ENCODE measurements at places on chromosomes 2 and 18. TPM values are rescaled to one million over a fixed set of nuclear protein-coding genes. Genes with fewer than 3 reads are reported as not detected.

Gene MBOAT2
- 5.8 TPM for total RNA-seq

DNA sequence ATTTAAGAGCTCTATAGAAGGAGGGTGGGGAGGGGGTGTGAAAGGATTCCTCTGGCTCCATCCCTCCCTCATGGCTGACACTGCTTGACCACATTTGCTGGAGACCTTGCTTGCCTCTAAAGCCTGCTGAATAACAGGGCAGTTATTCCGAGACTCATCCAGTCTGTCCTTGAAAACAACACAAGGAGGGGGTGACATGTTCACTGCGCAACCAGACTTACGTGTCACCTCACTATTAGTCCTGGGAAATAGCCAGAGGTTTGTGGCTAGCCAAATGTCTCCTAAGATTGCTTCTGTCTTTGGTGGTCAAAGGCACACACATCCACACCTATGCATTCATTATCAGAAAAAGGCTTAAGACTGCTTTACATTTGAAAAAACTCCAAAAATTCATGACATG lies 256.2 kb upstream of the SKOR2 start:
- H3K4me1 ChIP-seq, result no peaks in the 10 kb centered on the region
- H3K27me3 ChIP-seq, result no peaks in the 10 kb centered on the region
- no peak for DNase-seq
- no peak overlapping the region for H3K27ac ChIP-seq

Gene SNRPD1
- 3.2 TPM for total RNA-seq

- DNase-seq, result no peak
- H3K27ac ChIP-seq, result no peak overlapping the region
- no peak overlapping the region for H3K4me3 ChIP-seq
- no peaks in the 10 kb centered on the region for H3K4me1 ChIP-seq
These were observed 18.3 kb upstream of the CXCR4 start for GRCh38 chr2:136135921-136136906.

DNA sequence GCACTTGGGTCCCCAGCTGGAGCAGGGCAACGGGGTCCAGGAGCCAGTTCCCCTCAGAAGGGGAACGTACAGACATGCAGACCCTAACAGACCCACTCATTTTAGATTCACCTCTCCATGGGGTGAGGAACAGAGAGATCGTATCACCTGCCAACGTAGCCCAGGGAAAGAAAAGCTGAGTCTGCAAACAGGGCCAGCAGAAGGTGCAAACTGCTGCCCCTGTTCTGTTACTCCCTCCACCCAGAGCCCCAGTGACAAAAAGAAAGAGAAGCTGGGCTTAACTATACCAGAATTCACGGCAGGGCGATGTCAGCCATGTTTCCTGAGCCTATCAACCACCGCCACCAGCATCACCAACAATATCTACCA lies 817 bp upstream of the HS1BP3 start:
- peak overlapping the region; percentile 90 for H3K27ac ChIP-seq
- H3K4me1 ChIP-seq, result no peaks in the 10 kb centered on the region
- no peaks in the 10 kb centered on the region for H3K36me3 ChIP-seq
- no peaks in the 10 kb centered on the region for H3K27me3 ChIP-seq
- no peak for DNase-seq

GRCh38 chr2:218895326-218895725 lies 14.7 kb downstream of the WNT10A start:
- DNase-seq, result no peak
- peaks cover 41% of the 10 kb centered on the region for H3K4me1 ChIP-seq
- H3K36me3 ChIP-seq, result no peaks in the 10 kb centered on the region
- H3K27ac ChIP-seq, result no peak overlapping the region

DNA sequence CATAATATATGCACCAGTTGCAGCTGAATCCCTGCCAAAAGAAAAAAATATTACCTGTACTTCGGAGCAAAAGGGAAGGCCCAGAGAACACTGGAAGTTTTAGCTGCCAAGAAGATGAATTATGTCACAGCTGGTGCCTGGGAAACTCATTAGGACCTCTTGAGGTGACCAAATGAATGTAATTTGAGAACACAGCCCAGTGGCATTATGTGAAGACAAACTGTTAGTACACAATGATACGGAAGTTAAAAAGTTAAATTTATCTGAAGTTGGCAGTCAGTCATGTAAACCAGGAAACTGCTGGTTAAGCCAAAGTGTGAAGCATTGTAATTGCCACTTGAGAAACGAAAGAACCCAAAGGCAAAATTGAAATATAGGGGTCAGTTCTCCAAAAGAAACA lies 80.7 kb downstream of the EML4 start:
- H3K27ac ChIP-seq, result peak overlapping the region; percentile 57
- no peak for DNase-seq
- peaks cover 14% of the 10 kb centered on the region for H3K4me1 ChIP-seq
- H3K36me3 ChIP-seq, result no peaks in the 10 kb centered on the region
- H3K27me3 ChIP-seq, result no peaks in the 10 kb centered on the region

Gene NYAP2
- total RNA-seq, result not detected

DNA sequence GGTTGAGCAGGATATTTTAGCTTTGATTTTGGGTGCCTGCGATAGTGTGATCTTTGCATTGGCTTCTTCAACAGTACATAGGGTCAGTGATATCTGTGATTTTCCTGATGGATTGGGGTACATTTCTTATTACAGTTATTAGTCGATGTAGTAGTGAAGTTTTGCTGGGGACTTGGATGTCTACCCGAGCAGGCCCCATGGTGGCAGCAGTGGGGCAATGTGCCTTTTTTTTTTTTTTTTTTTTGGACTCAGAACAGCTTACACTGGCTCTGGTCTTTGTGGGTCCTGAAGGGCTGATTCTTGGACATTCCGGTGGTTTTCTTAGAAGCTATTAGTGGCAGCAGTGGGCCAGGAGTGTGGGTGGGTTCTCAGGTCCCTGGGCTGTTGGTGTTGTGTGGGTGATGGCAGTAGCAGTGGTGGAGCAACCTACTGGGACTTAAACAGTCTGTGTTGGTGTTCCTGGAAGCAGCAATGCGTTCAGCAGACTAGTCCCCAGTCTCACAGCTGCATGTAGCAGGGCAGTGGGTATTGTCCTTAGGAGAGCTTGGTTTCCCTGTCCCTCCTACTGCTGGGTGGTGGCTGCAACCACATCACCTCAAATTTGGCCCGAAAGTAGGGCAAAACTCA lies 53.7 kb upstream of the SLC4A10 start:
- no peak overlapping the region for H3K27ac ChIP-seq
- no peaks in the 10 kb centered on the region for H3K4me1 ChIP-seq
- H3K4me3 ChIP-seq, result no peak overlapping the region
- DNase-seq, result no peak
- H3K27me3 ChIP-seq, result no peaks in the 10 kb centered on the region
- H3K36me3 ChIP-seq, result no peaks in the 10 kb centered on the region

GRCh38 chr2:38598200-38598990 lies 4.3 kb downstream of the HNRNPLL start:
- H3K27me3 ChIP-seq, result no peaks in the 10 kb centered on the region
- no peak overlapping the region for H3K4me3 ChIP-seq
- no peaks in the 10 kb centered on the region for H3K36me3 ChIP-seq
- no peaks in the 10 kb centered on the region for H3K4me1 ChIP-seq
- no peak for DNase-seq

Gene IL1RN
- total RNA-seq, result 1.3 TPM

- no peak overlapping the region for H3K4me3 ChIP-seq
- no peaks in the 10 kb centered on the region for H3K36me3 ChIP-seq
- DNase-seq, result no peak
- H3K27me3 ChIP-seq, result no peaks in the 10 kb centered on the region
These were observed 211.6 kb downstream of the BCL2 start for GRCh38 chr18:63107931-63108330.

Gene DNAJC27
- total RNA-seq, result 7.5 TPM

DNA sequence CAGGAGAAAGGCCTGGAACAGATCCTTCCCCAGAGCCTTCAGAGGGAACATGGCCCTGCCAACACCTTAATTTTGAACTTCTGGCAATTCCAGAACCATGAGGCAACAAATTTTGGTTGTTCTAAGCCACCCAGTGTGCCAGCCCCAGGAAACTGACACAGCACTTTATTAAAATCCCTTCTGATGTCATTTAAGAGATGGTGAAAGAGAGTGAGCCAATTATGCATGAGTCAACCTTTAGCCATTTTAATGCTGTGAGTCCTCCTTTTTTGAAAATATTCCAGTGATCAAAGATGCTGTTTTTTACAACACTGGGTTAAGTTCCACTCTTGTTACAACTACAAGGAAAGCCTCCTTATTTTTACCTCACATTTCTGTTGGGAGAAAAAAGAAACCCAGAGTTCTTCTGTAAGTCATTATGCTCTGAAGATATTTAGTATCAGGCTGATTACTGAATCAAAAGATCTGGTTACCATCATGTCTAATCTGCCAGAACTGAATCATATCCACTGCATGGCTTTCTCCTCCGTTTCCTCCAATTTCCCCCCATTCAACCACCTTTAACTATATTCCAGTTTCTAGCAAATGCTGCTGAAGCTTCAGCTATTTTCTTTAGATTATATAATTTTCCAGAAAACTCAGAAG lies 235.4 kb downstream of the TXNL1 start:
- DNase-seq, result peak; percentile 66
- H3K27ac ChIP-seq, result no peak overlapping the region
- no peaks in the 10 kb centered on the region for H3K36me3 ChIP-seq

GRCh38 chr2:38947241-38948239 lies 57.9 kb downstream of the ARHGEF33 start:
- H3K27me3 ChIP-seq, result no peaks in the 10 kb centered on the region
- H3K4me3 ChIP-seq, result no peak overlapping the region
- H3K4me1 ChIP-seq, result no peaks in the 10 kb centered on the region
- no peak overlapping the region for H3K27ac ChIP-seq
- peak; percentile 68 for DNase-seq
- H3K36me3 ChIP-seq, result no peaks in the 10 kb centered on the region

Gene ANKRD30BL
- total RNA-seq, result not detected

- H3K4me3 ChIP-seq, result no peak overlapping the region
- H3K4me1 ChIP-seq, result peaks cover 22% of the 10 kb centered on the region
- no peak overlapping the region for H3K27ac ChIP-seq
- no peaks in the 10 kb centered on the region for H3K27me3 ChIP-seq
These were observed 40.6 kb upstream of the FOSL2 start for GRCh38 chr2:28352104-28352503.

DNA sequence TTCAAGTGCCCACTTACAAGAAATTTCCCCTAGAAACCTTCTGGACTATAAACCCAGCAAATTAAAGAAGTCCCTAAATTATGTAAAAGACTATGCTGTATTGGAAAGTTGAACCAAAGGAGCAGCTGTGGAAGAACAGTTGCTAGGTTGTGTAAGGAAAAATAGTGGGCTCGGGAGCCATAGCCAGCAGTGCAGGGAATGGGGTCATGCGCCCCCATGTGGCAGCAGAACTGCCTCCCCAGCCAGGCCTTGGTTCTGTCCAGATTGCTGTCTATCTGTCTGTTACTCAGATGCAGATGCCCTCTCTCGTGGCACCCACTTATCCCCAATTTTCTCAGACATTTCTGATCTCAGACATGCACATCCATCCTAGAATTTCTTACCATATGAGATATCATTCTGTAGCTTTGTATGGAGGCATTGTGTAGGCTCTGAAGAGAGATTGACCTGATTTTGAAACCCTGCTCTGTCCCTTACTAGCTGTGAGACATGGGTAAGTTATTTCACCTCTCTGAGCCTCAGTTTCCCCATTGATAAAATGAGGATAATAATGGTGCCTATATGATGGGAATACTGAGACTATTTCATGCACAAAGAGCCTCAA lies 258.3 kb downstream of the SS18 start:
- H3K27me3 ChIP-seq, result no peaks in the 10 kb centered on the region
- H3K4me3 ChIP-seq, result no peak overlapping the region
- peak; percentile 71 for DNase-seq
